T-helper 17 cell (primary cell): ENCODE measurements at places on chromosomes 11 and 22.
A peak's percentile ranks its signal among the peaks of the same experiment; 100 is the strongest.

- H3K4me1 ChIP-seq = peaks cover 7% of the 10 kb centered on the region
- H3K27me3 ChIP-seq = peaks cover 5% of the 10 kb centered on the region
- H3K36me3 ChIP-seq = no peaks in the 10 kb centered on the region
Measured at GRCh38 chr11:113881856-113882255, 6.5 kb upstream of the USP28 start.

GRCh38 chr11:36509201-36509639 is 852 bp downstream of the TRAF6 start:
- peaks cover 3% of the 10 kb centered on the region for H3K36me3 ChIP-seq
- peaks cover under 1% of the 10 kb centered on the region for H3K27me3 ChIP-seq
- H3K4me1 ChIP-seq = peaks cover 36% of the 10 kb centered on the region
- H3K4me3 ChIP-seq = peak overlapping the region; percentile 99

GRCh38 chr11:29093416-29094120 is 923.3 kb downstream of the KCNA4 start:
- H3K36me3 ChIP-seq = no peaks in the 10 kb centered on the region
- no peak overlapping the region for H3K4me3 ChIP-seq
- H3K27ac ChIP-seq = no peak overlapping the region
- no peak for DNase-seq
- H3K27me3 ChIP-seq = no peaks in the 10 kb centered on the region

- peaks cover 3% of the 10 kb centered on the region for H3K36me3 ChIP-seq
- peaks cover 29% of the 10 kb centered on the region for H3K27me3 ChIP-seq
Measured at GRCh38 chr11:363948-364761, 5.1 kb upstream of the B4GALNT4 start.

DNA sequence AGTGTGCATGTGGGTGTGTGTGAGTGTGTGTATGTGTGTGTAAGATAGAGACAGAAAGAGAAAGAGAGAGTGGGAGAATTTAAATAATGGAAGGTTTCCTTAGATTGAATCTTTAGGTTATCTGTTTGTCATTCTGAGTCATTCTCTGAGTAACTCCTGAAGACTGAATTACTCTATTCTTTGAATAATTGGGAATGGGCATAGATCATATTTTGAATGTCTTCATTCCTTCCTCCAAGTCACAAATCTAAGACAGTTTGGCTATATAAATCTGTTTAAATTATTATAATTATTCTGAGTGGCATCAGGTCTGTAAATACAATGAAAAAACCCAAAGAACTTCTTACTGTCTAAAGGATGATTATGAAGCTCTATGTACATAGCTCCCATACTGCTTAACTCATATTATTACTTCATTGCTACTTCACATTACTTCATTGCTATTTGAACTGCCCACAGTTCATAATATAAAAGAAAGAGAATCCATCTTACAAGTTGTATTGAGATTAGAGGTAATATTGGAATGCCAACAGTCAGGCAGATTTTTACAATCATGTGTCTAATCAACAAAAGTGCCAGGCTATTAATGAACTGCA is 346.6 kb upstream of the CCDC179 start:
- no peaks in the 10 kb centered on the region for H3K4me1 ChIP-seq
- DNase-seq = no peak
- no peaks in the 10 kb centered on the region for H3K36me3 ChIP-seq
- no peaks in the 10 kb centered on the region for H3K27me3 ChIP-seq
- no peak overlapping the region for H3K27ac ChIP-seq

GRCh38 chr22:37486224-37486845 is at the start of gene MFNG:
MFNG (minus strand) TSS chr22:37486384; CDS start chr22:37486177, 207 bp downstream.
- H3K36me3 ChIP-seq = no peaks in the 10 kb centered on the region
- DNase-seq = peak; percentile 59
- H3K4me3 ChIP-seq = peak within 1 kb of the TSS; percentile 96

DNA sequence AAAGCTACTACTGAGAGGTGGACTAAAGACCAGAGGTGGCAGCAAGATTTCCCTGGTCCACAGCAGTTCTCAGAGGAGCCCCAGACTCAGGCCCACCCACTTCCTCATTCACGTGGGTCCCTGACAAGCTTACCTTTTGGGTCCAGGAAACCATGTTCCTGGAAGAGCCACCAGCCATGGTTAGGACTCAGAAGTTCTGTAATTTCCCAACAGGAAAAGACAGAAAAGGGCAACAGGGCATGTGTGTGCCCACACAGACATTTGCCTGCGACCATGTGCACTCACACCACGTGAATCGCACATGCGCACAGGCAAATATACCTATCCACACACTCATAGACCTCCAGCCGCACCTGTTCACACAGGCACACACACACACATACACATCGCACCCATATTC is 42.9 kb downstream of the LRRC32 start:
- H3K27ac ChIP-seq = no peak overlapping the region
- H3K36me3 ChIP-seq = no peaks in the 10 kb centered on the region
- DNase-seq = no peak
- H3K27me3 ChIP-seq = peaks cover 7% of the 10 kb centered on the region
- H3K4me3 ChIP-seq = no peak overlapping the region

GRCh38 chr11:67645521-67646461 is 4.7 kb downstream of the ACY3 start:
- no peaks in the 10 kb centered on the region for H3K36me3 ChIP-seq
- peaks cover 13% of the 10 kb centered on the region for H3K4me1 ChIP-seq
- peak overlapping the region; percentile 59 for H3K27ac ChIP-seq

DNA sequence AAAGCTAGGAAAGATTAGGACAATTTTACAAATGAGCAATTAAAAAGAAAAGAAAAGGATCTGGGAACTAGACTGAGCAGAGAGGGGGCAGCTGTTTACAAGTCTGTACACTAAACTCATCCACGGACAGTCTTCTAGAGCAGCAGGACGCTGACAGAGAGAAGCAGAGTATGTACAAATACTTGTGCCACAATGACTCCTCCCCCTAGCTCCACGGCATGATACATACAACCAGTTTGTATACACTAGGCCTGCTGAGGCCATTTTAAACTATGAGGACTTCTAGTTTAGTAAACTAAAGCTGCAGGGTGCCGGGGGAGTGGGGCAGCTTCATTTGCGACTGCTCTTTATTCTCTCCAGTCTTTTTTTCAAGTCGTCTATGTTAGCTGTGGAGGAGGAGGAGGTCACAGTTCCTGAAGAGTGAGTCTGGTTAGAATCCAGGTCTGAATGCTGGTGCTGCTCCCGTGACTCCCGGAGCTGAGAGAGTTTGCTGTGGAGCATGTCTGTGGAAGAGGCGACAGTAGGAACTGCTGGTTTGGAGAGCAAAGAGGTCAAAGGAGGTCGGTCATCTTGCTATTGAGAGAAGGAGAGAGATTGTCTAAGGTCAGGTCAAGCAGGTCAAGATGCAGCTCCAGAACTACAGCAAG is 24.8 kb downstream of the F2 start:
- H3K4me3 ChIP-seq = no peak overlapping the region
- H3K4me1 ChIP-seq = peaks cover 3% of the 10 kb centered on the region
- no peaks in the 10 kb centered on the region for H3K27me3 ChIP-seq
- H3K27ac ChIP-seq = no peak overlapping the region
- no peak for DNase-seq
